ENCODE measurements at places on chromosomes 7 and 10.

GRCh38 chr10:6729071-6729774 is 149.1 kb upstream of the PRKCQ start:
- peak; percentile 68 for DNase-seq

GRCh38 chr10:782751-783648 is 93.5 kb upstream of the DIP2C start:
- DNase-seq: no peak

DNA sequence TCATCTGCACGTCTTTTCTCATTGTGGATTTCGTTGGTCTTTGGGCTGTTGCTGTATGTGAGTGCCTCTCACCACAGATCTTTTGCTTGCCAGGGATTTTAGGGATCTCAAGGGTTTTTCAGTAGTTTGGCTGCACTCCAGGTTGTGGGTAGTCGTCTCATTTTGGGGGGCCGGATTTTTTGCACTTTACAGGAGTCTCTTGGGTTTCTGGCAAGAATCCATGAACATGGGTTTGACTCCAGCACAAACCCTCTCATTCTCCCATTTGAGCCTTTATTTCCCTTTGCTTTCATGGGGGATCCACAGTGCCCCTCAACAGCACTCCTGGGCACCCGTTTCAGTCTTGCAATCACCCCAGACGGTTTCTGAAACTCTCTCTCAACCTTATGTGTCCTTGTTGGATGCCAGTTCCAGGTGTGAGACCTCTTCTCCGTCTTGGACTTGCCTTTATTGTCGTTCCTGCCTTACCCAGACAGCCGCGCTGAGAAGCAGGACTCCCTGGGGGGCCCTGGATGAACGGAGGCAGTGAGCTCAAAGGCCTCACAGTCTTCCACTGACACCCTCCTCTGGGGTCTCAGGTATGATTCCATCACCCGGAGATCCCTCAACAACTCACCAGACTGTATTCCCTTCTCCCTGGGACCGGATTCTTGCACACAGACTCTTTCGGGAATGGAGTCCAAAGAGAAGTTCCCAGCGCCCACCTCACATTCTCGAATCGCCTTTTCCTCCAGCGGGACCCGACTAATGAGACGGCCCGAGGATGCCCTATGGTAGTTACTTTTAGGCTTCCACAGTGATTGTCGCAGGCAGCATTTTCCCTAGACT is 18.8 kb upstream of the ZNF273 start:
- no peak for DNase-seq

- no peak for DNase-seq
These were observed 13.7 kb upstream of the MAP3K8 start for GRCh38 chr10:30420266-30420665.

GRCh38 chr10:132855889-132856288 is 69.9 kb upstream of the NKX6-2 start:
- no peak for DNase-seq

GRCh38 chr10:63744060-63744941 is 223.1 kb downstream of the REEP3 start:
- DNase-seq: peak; percentile 7

DNA sequence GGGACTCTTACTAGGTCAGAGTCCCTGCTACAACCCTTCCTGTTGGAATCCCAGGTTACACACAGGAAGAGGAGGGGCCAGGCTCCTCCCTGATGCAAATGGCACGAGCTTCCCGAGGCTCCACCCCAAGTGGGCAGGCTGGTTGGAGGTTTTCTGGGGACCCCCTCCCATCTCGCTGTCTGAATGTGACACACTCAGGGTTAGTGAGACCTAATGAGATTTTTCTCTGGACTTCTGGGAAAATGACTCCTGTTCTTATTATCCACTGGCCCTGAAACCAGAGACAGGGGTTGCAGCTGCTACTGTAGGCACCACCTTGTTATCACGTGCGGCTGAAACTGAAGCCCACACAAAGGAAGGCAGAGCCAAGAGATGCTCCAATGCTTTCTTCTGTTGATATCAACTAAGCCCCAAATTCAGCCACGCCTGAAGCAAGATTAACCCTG is 103.3 kb downstream of the FAM107B start:
- DNase-seq: peak; percentile 50

GRCh38 chr10:3186368-3186767 is 13.8 kb upstream of the PITRM1 start:
- DNase-seq: no peak

DNA sequence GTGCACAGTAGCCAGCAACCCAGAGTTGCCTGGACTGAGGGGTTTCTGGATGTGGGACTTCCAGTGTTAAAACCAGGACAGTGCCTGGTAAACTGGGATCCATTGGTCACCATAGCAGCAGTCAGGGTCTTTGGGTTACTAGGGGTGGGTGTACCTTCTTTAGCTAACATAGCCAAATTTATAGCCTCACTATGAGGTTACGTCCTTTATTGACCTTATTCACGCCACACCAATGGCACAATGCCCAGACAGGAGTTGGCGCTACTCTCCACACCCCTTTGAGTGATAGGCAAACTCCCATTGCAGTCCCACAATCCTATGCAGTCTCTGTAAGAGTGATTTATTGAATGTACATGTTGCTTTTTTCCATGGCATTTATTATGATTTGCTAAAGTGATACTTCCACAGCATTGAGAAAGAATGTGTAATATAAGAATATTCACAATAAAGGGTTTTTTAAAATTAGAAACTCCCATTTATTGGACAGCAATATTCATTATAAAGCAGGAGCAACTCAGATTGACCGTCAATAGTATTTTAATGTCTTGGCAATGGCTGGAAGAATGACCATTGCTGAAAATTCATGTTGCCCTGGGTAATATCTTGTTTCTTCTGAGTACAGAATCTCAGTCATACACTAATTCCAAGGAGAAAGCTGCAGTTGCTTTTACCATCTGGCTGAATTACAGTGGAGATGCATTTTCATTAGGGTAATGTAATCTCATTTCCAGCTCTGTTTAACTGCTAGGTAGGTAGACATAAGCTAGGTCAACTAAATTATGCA is 26.1 kb downstream of the IFIT5 start:
- no peak for DNase-seq

GRCh38 chr10:127787873-127788272 is 50.9 kb downstream of the FOXI2 start:
- no peak for DNase-seq

DNA sequence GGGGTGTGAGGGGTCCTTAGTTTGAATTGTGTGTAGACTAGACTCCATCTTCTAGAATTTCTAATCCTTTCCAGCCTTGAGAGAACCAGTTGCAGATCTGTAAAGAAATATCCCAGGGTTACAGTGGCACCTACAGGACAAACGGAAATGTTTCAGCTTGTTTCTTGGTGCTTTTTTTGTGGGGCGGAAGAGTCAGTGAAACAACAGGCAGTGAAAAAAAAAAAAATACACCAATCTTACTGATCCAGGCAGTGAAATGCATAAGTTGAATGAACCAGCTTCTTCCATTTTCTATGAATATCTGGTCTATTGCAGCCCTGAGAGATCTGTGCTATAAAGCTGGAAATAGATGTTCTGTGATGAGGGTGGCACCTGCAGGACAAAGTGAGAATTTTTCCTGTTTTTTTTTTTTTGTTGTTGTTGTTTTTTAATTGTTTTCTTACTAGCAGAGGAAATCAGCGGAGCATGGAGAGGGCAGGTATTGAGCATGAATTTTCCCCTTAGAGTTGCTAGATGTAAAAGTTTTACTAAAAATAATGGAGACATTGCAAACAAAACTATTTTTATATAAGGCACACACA is 81.9 kb upstream of the DYNC1I1 start:
- peak; percentile 55 for DNase-seq

DNA sequence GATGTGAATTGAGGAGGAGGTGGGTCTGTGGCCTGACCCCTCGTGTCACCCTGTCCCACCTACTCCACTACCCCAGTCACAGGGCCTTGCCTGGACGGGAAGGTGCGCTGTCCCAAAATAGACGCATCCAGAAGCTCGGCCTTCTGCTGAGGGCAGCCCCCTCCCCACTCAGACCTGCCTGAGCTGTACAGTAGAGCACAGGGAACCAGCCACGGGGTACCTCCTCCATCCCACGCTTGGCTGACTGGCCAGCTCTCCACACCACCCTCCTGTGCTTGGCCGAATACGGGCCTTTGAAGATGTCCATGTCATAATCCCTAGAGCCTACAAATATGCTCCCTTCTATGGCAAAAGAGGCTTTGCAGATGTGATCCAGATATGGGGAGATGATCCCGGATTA is 88.3 kb downstream of the CHST15 start:
- DNase-seq: no peak

- DNase-seq: no peak
These were observed 27.4 kb downstream of the IFT22 start for GRCh38 chr7:101294039-101294831.

- no peak for DNase-seq
These were observed 1336.0 kb downstream of the GATA3 start for GRCh38 chr10:9390516-9390915.

DNA sequence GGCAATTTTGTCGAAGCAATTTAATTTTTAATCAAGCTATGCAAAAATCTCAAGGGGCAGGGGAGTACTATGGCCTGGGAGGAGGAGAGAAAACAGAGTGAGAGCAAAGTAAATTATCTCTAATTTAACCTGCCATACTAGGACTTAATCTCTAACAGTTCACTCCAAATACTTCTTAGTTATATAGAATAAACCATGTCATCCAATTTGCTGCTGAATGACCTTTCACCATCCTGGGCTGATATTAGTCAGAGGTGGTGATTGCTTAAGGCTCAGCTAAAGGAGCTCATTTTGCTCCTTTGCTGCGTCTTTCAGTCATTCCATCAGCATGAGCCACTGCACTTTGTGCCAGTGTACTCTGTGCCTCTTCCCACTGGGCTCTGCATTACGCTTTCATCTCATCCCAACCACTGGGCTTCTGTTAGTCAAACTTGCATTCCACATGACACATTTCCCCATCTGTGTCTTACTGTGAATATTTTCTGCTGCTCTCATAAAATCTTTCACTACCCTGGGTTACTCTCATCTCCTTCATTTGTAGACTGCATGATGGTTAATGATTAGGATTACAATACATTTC is 84.3 kb downstream of the CD36 start:
- peak; percentile 100 for DNase-seq

- DNase-seq: peak; percentile 26
These were observed at the start of gene C1QL3 for GRCh38 chr10:16521311-16522016. C1QL3 (minus strand) TSS chr10:16521879; CDS start chr10:16521065, 814 bp downstream.

DNA sequence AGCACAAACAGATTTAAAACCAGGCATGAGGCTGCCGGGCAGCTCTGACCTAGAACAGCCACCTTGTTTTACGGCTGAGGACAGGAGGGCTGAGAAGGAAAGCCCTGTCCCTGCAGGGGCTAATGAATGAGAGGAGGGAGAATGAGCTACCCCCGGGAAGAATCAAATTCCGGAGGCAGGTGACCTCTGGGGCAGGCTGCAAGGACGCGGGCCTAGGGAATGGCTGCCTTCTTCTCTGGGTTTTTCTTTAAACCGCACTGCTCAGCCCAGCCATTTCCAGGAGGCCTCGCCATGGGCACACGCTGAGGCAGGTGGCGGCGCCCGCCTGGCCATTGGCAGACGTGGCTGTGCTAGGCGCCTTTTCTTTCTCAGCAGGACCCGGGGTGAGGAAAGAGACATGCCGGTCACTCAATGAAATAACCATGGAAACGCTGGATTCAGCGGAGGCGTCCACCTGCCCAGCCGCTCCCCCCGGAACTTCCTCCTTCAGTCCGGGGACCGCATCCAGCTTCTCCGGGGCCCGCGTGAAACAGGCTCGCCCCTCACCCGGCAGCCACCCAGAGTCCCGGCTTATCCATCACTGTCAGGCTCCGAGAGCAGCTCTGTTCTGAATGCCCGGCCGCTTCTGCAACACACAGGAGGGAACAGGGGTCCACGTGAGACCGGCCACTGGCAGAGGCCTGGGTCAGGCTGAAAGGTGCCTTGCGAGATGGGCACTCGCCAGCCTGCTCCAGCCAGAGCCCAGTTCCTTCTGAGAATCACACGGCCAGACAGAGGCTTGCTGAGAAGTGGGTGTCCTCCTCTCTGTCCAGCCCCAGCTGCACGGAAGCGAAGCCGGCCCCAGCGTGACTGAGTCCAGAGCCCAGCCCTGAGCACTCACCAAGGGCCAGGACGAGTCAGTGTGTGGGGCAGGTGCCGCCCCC is 82.1 kb downstream of the PDGFA start:
- no peak for DNase-seq

GRCh38 chr10:102402512-102402896 is 7.0 kb downstream of the NFKB2 start:
- no peak for DNase-seq

DNA sequence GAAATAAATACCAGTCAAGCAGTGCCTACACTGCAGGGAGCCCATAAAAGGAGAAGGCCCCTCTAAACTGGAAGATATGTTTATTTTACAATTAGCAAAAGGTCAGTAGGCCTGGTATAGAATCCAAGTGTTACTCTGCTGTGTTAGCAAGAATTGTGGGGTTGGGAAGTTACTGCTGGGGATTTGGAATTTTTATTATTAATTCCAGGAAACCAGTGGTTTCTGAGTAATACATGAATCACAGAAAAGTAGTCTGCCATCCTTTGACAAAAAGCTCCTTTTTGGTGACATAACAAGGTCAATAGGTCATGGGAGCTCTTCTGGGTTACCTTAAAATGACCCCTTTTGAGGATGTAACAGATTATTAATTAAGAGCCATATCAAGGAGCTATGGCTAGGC is 67.4 kb downstream of the ZNF92 start:
- DNase-seq: peak; percentile 86

GRCh38 chr10:3579845-3580244 is 205.2 kb downstream of the KLF6 start:
- DNase-seq: no peak

GRCh38 chr7:44188480-44189225 is 586 bp downstream of the GCK start:
- no peak for DNase-seq

DNA sequence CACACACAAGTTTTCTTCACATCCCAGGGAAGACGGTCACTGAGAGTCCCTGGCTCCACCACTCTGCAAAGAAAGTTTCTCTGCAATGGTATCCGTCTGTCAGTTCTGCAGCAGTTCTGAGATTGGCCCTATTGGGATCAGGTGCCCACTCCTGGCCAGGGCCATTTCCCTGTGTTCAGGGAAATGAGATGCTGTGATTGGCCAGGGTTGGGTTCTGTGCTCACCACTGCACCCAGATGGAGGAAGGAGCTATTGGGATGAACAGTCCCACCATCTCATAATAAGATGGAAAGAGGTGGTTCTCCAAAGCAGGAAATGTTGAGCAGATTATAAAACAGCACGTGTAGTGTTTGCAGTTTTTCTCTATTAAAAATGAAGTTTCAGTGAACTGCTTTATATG is 13.3 kb upstream of the PIP4K2A start:
- no peak for DNase-seq

GRCh38 chr7:105800849-105801534 is 75.4 kb downstream of the ATXN7L1 start:
- DNase-seq: no peak

GRCh38 chr7:25600262-25600920 is 372.1 kb upstream of the NPVF start:
- DNase-seq: no peak

Data from EH (cell line).